ENCODE measurements at places on chromosomes 11 and 22.
A peak's percentile ranks its signal among the peaks of the same experiment; 100 is the strongest.

DNA sequence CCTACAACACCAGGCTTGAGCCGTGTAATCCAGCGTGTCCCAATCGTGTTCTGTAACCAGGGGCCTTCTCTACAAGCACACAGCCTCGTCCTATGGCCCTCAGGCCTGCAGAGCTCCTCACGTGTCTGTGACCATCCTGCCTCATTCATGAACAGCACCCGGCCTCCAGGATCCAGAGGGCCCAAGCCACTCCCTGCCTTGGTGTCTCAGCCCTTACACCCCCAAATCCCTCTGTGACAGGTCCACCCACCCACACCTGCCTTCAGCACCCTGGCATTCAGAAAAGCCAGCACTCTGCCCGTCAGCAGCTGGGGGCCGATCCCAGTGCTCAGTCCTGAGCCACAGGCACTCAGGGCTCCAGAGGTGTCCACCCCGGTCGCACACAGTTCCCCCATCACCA lies 5.8 kb downstream of the TSSK2 start:
- DNase-seq, result no peak

GRCh38 chr22:22376352-22376706 lies 131.7 kb downstream of the VPREB1 start:
- DNase-seq, result no peak

DNA sequence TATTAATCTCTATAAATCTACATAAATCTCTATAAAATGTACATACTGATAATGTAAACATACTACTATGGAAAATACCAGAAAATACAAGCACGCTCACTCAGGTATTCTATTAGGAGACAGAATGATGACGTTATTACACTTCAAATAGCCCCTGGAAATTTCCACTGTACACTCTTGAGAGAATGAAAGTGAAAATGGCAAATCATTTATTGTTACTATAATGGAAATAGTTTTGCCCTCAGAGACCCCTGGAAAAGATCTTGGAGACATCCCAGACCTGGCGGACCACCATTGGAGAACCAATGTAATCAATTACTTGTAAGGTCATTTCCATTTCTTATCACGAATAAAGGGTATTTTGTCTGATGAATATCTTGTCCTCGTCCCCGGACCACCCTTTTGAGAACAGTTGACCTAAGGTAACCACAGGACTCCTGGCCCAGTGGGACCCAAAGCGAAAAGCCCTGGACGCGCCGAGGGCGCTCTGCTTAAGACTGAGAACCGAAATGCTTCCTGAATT lies 509 bp upstream of the PRRG4 start:
- DNase-seq, result no peak

GRCh38 chr11:2590965-2591754 lies 108.6 kb downstream of the KCNQ1OT1 start:
- no peak for DNase-seq

DNA sequence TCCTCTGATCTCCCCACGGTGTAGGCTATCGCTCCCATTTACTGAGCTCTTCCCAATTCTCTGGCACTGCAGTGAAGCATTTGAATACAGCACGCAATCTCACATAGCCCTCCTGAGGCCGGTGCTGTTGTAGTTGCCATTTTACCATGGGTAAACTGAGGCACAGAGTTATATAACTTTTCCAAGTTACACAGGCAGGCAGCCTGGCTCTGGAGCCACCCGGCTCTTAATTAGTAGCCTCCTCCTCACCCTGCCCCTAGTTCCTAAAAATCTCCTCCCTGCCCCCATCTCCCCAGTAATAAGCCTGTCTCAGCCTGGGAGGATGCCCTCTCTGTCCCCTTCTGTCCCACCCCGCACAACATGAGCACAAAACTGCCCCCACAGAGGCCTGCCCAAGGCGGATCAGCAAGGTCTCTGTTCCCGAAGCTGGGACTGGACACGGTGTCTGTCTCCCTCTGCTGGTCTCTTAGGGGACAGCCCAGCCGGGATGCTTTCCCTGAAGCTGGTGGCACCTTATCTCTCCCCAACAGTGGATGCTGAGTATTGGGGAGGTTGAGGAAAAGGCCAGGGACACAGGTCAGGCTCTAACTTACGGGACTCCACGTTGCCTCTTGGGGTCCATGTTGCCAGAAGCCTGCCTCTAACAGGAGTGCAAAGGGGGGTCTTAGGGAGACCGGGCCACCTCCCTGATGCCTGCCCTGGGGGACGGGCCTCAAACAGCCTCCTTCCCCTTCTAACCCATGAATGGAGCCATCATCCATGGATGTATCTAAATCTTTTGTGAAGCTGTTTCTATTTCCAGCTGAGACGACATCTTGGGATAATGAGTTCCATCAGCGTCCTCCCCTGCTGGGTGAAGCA lies 9.1 kb upstream of the CLCF1 start:
- DNase-seq, result peak; percentile 77

GRCh38 chr11:83782329-83782728 lies 496.2 kb upstream of the CCDC90B start:
- DNase-seq, result no peak

- no peak for DNase-seq
These were observed 24.8 kb downstream of the UVRAG start for GRCh38 chr11:75839851-75840250.

DNA sequence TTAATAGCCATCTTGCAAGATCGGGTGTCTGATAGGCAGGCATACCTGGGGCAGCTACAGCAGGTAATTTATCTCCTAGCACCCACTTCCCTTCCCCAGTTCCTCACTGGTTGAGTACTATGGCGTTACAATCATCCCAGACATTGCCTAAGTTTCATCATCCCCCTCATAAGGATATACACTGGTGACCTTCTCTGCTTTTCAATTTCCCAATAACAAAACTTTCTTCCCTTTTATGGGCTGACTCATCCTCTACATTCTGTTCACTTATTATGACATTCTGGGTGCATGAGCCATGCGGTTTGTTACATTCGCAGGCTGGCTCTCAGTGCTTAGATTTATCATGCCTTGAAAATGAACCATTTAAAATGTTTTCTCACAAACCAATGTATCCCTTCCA lies 5.0 kb upstream of the MRPL11 start:
- peak; percentile 52 for DNase-seq

DNA sequence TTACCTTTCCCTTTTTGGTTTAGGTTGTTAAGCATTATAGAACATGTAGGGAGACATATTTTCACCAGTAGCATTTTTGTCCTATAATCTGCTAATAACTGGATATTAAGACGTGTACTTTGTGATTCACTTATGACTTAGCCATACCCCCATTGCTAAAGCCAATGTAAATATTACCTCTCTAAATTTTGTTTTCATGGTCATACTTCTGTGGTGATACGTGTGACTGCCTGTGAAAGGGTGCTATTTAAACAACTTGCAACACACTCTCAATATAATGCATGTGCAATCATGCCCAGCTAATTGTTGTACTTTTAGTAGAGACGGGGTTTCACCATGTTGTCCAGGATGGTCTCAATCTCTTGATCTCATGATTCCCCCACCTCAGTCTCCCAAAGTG lies 36.2 kb upstream of the PAK1 start:
- DNase-seq, result no peak

DNA sequence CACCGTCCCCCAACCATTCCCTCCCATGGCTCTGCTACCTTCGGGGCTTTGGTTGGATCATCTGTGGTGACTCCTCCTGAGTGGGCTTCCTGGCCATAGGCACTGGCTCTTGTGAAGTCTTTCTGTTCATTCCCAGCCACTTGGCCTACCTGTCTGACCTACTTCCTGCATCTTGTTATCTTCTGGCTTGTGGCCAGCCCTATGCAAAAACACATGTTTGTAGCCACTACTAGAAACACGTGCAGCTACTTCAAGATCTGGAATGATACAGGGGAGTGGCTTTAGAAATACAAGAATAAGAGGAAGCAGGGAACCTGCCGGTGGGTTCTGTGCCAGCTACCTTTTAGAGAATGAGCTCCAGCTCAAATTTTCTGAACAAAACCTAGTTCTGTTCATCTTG lies 20.9 kb downstream of the RCOR2 start:
- DNase-seq, result no peak

GRCh38 chr11:103794262-103794661 lies 242.2 kb upstream of the DDI1 start:
- no peak for DNase-seq

- no peak for DNase-seq
These were observed 9.2 kb upstream of the APOL5 start for GRCh38 chr22:35708453-35708852.

Measured in urothelium cell line (cell line).